NCI-H524 treated with DMSO at 0.1 percent for 48 hours (cell line): ENCODE measurements at places on chromosomes 2 and 18.

GRCh38 chr2:58146707-58147106 is 94.4 kb downstream of the FANCL start:
- DNase-seq, result no peak

GRCh38 chr2:127700527-127701192 is 637 bp upstream of the SFT2D3 start:
- no peak for DNase-seq

DNA sequence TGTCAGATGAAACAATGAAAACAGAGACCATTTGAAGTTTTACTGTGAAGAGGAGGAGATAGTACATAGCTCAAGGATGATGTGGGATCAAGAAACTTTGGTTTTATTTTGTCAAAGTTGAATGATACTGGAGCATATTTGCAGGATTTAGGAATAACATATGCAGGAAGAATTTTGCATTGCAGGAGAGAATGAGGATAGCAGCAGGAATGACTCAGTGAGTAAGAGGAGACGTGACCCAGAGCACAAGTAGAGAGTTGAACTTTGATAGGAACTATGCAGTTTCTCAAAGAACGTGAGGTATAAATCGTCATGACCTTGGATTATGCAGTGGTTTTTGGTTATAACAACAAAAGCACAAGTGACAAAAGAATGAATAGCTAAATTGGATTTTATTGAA is 47.7 kb downstream of the MAPRE2 start:
- DNase-seq, result no peak

DNA sequence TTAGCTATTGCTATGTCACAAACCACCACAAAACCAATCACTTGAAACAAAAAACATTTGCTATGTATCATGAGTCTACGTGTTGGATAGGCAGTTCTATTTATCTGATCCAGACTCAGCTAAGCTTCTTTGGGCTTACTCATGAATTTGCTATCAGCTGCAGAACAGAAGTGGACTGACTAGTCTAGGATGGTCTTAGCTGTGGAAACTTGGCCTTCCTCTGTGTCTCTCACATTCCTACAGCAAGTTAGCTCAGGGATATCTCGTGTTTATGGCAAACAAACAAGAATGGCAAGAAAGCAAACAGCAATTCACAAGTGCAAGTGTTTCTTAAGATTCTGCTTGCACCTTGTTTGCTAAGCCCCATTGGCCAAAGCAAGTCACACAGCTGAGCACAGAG is 288.0 kb upstream of the TNP1 start:
- DNase-seq, result no peak

GRCh38 chr18:39191931-39192330 is 1626.3 kb upstream of the CELF4 start:
- DNase-seq, result peak; percentile 6
